ENCODE measurements at places on chromosomes 1 and 21.

DNA sequence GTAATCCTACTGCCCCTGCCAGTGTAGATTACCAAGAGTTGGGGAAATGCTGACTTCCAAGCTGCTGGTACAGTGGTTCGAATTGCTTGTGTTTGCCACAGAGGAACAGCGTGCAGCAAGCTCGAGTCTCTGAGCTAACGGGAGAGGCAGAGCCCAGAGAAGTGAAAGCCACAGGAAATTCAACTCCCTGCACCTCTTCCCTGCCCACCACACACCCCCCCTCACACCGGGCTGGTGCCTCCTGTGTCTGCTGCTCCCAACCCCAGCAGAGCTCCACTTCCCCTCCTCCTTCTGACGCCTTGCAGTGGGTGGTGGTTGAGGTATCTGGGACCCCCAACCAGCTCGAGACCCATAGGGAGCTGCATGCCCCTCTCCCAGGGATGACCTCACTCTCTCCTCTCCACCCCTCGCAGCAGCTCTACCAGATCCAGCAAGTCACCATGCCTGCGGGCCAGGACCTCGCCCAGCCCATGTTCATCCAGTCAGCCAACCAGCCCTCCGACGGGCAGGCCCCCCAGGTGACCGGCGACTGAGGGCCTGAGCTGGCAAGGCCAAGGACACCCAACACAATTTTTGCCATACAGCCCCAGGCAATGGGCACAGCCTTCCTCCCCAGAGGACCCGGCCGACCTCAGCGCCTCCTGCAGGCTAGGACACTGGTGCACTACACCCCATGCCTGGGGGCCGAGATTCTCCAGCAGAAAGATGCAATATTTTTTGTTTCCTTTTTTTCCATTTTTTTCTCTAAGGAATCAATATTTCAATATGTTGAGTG is 13.1 kb upstream of the KCNQ4 start:
- DNase-seq, result no peak

- DNase-seq, result no peak
Observed at GRCh38 chr21:45607909-45608295, 35.6 kb upstream of the PCBP3 start.

- DNase-seq, result no peak
Observed at GRCh38 chr1:203098914-203099520, 13.2 kb upstream of the MYOG start.

DNA sequence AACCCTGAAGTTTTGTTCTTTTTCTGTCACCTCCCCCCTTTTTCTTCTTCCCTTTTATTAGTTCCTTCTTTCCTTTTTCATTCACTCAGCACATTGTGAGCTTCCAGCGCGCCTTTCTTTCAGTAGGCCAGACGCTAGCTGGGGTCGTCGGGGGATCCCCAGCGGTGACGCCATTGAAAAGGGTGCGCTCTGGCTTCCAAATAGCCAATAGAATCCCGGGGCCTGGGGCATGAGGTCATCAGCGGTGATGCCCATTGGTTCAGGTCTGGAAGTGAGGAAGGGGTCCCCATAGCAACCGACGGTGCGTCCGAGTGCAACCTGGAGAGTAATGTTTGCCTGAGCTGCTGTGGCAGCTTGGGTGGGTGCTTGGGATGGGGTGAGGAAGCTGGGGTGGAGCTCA is 6.9 kb upstream of the EFNA3 start:
- peak; percentile 76 for DNase-seq

DNA sequence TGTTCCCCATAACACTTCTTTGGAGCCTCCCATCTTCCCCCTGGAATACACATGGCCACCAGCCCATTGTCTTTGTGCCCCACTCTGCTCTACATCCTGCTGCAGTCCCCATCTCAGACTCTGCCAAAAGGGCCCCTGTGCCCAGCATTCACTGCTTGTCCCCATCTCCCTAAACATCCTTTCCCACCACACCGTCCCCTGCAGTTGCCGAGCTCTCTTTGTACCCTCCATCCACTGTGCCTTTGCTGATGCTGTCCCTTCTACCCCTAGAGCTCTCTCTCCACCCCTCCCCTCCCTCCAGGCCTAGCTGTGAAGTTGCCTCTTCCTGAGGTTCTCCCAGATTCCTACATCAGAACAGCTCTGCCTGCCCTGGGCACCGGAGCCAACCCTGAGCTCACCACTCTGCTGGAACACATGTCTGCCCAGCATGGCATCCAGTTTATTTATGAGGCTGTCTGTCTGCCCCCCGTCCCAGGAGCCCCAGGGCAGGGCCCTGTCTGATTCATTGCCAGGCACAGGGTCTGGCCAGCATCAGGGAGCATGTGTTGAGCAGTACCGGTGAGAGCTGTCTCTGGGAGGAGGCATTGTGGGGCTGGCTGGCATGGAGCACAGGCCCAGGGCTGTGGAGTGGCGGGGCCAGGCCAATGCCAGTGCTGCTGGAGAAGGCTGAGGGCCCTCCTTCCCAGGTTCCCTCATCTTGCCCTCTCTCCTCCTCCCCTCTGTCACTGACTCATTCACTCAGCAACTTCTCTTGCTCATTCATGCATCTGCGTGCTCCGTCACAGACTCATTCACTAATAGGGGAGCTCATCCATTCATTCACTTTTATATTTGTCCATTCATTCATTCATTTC is 28.8 kb downstream of the EDN2 start:
- no peak for DNase-seq

- no peak for DNase-seq
Observed at GRCh38 chr1:167634435-167634834, 4.4 kb downstream of the RCSD1 start.

DNA sequence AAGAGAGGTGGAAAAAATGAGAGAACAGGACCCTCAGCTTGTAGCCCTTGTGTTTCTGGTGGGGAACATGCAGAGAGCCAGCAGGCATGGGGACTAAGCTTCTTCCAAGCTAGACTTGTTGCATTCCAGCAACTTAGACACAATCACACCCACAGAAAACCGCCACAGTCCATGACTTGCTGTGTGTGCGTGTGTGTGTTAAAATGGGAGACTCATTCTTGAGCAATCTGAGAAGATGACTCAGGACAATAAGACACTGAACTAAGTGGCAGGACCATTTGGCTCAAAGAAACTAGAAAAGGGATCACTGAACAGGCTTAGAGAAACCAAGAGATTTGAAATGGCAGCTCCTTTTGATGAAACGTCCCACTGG is 78.0 kb downstream of the HLX start:
- no peak for DNase-seq

DNA sequence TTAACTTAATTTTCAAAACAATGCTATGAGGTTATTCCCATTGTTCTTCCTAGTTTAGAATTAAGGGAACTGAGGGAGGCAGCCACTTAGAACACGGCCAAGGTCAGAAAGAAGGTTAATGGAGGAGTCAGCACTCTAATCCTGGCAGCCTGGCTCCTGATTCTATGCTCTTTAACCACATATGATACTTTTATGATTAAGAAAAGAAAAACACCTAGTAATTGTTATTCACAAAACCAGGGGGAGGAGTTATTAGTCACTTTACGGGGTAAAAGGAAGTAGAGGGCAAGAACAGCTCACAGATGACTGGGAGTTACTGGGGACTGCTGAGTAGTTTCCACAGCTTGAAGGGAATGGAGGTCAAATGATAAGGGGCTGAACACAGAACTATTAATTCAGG is 38.6 kb downstream of the GADD45A start:
- no peak for DNase-seq

- DNase-seq, result no peak
Observed at GRCh38 chr21:46021978-46022544, 40.5 kb downstream of the COL6A1 start.

GRCh38 chr1:44631333-44631646 is 43.0 kb downstream of the TMEM53 start:
- DNase-seq, result no peak

GRCh38 chr1:205284420-205285144 is 37.0 kb downstream of the NUAK2 start:
- peak; percentile 83 for DNase-seq

DNA sequence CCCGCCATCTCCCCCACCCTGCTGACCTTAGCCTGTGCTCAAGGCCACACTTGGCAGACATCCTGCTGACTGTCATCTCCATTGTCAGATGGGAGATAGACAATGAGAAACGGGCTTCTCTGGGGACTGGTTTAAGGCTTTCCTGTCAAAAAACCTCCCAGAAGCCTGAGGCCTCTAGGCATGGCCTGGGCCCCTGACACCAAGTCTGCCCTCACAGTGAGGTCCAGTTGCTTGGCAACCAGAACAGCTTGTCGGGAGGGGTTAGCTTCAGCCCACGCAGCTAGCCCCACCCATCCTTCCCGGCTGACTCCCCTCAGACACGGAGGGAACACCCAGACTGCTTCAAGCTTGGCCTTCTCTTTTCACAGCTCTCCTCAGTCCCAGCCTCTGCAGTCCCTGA is 11.0 kb downstream of the PLEKHA6 start:
- DNase-seq, result peak; percentile 72

DNA sequence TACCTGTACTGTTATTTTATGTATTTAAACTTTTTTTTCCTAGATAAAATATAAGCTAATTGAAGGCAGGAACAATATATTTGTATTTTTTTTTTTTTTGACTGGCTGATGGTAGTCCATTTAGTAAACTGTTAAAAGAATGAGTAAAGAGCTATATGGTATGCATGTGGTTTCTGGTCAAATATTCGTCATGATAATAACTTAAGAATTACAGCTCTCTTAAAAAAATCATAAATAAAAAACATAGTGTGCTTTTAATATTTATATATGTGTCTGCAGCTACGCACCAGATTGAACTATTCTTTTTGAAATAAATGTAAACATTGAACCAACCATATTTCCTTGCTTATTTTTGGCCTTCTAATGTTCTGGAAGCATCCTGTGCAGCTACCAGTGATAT is 272.3 kb upstream of the C1orf105 start:
- no peak for DNase-seq

DNA sequence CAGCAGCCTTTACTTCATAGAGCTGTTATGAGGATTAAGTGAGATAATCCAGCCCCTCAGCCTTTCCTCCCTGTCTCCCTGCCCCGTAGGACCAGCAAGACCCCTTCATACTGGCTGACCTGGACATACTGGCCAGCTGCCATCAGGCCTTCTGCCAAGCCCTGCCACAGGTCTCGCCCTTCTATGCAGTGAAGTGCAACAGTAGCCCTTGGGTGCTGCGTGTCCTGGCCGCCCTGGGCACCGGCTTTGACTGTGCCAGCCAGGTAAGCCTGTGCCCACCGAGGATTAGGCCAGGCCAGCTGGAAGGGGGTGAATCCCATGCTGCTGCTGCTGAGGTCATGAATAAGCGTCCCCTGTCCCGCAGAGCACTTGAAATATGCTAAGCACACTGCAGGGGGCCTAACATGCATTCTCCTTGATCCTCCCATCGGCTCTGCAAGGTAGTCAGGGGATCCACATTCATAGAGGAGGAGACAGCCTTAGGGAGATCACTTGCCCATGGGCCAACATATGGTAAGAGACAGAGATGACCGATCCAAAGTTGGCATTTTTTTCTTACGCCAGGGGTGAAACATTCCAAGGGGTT is 73.3 kb upstream of the TINAGL1 start:
- no peak for DNase-seq

GRCh38 chr1:171258429-171258828 is 10.1 kb downstream of the FMO1 start:
- DNase-seq, result no peak

- DNase-seq, result peak; percentile 82
Observed at GRCh38 chr1:23544444-23545389, 13.7 kb upstream of the E2F2 start.

GRCh38 chr1:38555594-38555993 is 304.0 kb downstream of the RRAGC start:
- DNase-seq, result no peak

GRCh38 chr1:168287237-168287664 is 6.6 kb downstream of the TBX19 start:
- no peak for DNase-seq

DNA sequence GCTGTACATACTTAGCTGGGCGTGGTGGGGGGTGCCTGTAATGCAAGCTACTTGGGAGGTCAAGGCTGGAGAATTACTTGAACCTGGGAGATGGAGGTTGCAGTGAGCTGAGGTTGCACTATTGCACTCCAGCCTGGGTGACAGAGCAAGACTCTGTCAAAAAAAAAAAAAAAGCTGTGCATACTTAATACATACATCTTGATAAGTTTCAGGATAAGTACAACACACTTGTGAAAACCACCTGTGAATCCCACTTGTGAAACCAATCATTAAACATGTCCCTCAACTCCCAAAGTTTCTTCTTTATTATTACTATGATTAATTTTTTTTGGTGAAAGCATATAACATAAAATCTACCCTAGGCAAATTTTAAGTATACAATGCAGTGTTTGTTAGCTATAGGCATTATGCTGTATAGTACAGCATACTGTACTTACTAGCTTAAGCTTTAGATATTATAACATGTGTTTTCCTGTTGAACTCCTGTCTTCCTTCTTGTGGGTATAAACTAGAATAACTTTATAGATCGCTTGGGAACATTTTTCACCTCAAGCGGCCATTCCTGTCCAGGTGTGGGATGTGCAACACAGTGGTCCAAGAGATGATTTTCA is 41.4 kb downstream of the DISC1 start:
- DNase-seq, result no peak

DNA sequence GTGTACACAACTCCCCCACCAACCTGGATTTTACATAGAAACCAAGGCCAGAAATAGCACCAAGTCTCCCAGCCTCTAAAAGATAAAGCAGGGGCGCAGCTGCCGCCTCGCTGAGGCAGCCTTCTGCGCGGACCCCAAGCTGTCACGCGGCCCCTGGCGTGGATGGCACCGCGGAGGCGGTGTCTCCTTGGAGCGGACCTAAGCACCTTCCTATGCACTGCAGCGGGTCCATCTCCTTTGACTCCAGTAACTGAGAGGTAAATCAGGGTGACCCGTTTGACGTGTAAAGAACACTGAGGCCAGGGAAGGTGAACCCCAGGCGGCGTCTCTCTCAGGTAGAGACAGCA is 17.0 kb downstream of the ZNF697 start:
- no peak for DNase-seq

DNA sequence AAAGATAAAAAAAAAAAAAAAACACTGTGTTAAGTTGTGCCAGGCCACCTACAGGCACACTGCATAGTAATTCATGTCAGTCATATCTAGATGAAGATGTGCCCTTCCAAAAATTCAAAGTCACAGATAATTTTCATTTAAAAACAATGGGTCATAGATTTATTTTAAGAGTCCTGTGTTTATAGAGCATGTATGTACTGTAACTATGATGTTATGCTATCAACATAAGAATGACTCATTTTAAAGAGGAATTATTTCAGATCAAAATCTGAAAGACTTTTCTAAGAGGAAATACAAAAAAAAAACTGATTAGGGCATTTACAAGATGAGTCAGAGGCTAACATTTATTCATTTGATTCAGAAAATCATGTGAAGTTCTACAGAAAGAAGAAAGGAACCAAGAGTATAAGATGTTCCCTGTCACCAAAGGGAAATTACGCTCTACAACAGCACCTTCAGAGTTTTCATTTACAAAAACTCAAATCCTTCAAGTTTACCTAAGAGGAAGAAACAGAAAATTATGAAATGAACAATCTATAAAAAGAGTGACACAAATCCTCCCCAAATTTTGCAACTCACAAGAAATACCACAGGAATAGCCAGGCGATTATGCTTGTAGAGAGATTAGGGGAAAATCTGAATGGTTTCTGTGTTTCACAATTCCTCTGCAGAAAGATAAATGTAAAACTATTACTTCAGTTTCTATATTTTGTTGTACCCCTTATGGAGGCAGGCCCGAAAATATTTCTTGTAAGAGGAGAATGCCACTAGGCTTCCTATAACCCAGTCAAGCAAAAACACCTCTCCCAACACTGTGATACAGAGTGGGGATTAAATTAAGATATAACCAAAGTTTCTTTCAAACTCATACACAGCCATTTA is 13.8 kb downstream of the TP53BP2 start:
- DNase-seq, result no peak

- DNase-seq, result no peak
Observed at GRCh38 chr1:228073857-228074545, 8.5 kb upstream of the ARF1 start.

Data from glutamatergic neuron (in vitro differentiated cells).